ENCODE measurements at places on chromosomes 4 and X.
A peak's percentile ranks its signal among the peaks of the same experiment; 100 is the strongest.

DNA sequence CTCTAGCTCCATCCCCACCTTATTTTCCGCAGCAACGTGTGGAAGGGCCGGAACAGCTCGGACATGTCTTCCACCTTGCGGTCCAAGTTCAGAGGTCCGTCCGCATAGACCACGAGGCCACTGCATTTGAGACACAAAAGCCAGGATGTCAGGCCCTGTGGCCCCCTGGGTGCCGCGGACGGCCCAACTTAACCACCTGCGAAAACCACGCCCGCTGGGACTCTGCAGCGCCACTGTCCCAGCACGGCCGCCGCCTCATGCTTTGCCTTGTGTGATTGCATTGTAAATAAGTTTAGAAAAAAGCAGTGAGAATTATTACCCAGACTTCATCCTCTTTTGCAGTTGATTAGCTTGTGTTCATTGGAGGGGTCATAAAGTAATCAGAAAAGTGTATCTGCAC is 58.2 kb upstream of the MXD4 start:
- no peak for DNase-seq

GRCh38 chrX:72124540-72125201 is 7.0 kb downstream of the RTL5 start:
- DNase-seq: no peak

DNA sequence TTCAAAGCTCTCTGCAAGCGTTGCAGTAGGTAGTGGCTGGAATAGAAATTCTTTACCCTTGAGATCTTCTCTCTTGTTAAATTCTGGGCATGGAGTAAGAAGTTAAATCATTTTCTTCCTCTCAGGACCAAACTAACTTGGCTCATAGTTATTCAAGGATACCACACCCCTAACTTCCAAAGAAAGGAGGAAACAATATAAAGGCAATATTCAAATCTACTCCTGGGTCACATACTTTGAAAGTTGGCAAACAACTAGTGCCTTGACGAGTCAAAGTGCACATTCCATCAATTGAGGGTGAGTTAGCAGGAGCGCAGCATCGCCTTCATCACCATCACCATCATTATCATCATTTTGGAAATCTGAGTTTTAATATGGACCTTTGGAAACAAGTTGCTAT is 20.4 kb upstream of the KIT start:
- no peak for DNase-seq

DNA sequence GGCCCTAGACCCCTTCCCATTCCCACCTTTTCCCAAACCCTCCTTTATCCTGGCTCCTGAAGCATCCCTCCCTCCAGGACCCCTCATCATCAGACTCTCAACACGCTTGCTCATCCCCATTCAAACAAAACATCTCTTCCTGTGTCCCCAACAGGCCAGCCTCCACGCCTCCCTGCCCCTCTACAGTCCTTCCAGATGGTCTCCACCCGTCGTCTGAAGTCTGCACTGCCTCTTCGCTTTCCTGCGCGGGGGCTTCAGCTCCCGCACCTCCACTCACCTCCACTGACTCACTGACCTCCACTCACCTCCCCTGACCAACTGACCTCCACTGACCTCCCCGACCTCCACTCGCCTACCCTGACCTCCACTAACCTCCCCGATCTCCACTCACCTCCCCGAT is 39.8 kb downstream of the JAKMIP1 start:
- no peak for DNase-seq

DNA sequence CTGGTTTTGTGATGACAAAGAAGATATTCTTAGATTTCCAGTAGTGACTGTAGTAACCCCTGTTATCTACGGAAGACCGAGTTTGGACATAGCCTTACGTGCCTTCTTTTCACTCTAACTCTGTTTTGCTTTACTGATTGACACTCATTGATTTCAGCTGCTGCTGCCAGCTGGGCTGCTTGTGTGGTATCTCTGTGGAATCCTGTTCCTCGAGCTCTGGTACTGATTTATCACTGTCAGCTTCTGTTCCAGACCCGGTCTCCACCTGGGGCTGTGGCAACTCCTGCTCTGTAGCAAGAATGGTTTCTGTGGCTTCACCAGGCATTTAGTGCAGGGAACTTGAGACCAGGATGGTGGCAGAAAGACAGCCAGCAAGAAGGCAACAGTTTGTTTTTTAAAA is 24.6 kb upstream of the LAP3 start:
- no peak for DNase-seq

- DNase-seq: no peak
Measured at GRCh38 chr4:153466081-153466948, at the start of gene TMEM131L. Gene TMEM131L (plus strand): TSS chr4:153466360. CDS start chr4:153466398, 38 bp downstream.

GRCh38 chr4:40831146-40831907 is 81.6 kb downstream of the NSUN7 start:
- DNase-seq: peak; percentile 46

DNA sequence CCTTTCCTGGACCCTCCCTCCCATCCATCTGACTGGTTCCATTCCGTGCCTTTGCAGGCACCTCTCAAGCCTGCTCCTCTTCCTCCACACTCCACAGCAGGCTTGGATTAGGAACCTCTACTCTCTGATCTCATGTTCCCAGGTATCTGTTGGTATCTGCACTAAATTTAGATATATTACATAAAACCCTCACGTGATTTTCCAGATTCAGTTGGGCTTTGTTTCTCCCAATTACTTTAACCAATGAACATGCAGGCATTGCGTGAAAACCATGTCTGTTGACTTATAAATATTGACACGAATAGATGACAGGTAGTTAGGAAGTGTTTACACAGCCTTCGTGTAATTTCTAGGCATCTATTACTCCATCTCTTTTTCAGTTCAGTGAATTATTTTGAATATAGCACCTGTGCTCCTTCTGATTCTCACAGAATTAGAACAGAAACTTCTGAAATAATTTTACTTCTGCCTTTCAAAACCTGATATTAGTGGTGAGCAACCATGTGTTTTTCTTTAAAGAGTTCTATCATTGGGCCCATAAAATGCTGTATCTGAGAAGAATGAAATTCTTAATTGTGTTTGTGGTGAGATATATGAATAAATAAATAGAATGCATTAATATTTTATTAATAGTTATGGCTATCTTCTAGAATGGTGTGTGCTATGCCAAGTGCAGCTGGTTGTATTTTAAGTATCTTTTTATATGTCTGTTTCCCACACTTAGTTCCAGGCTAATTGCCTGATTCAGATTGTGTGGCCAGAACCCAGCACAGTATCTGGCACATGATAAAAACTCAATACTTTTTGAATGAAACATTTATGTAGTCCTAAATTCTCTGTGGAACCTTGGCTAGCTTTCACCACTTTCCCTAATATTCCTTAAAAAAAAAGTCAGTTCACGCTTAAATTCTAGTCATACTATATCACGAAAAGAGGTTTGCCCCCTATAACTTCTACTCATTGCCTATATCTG is 304.8 kb downstream of the QDPR start:
- no peak for DNase-seq

DNA sequence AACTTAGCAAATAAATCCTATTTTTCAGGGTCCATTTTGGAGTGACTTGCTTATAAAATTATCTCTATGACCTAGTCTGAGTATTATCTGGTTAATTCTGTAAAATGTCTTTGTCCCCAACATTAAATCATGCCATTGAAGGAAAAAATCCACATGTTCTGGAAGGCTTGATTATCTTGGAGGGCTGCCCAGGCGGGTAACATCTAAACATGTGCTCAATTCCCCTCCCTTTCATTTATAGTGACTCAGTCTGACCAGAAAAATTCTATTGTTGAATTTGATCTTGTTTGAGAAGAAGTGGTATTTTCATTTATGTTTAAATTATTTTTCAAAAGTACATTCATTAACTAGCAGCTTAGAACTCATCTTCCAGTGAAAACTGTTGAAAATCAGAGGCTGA is 55.4 kb upstream of the SLC10A7 start:
- DNase-seq: no peak

GRCh38 chrX:42248226-42248625 is 324.9 kb upstream of the CASK start:
- no peak for DNase-seq
